Stimulated activated CD4-positive, alpha-beta T cell treated with anti-CD3 and anti-CD28 coated beads, Interleukin-4, amount 100 ng/mL, for 24 hours (primary cell): ENCODE measurements at places on chromosomes 5 and 9.
A peak's percentile ranks its signal among the peaks of the same experiment; 100 is the strongest.

DNA sequence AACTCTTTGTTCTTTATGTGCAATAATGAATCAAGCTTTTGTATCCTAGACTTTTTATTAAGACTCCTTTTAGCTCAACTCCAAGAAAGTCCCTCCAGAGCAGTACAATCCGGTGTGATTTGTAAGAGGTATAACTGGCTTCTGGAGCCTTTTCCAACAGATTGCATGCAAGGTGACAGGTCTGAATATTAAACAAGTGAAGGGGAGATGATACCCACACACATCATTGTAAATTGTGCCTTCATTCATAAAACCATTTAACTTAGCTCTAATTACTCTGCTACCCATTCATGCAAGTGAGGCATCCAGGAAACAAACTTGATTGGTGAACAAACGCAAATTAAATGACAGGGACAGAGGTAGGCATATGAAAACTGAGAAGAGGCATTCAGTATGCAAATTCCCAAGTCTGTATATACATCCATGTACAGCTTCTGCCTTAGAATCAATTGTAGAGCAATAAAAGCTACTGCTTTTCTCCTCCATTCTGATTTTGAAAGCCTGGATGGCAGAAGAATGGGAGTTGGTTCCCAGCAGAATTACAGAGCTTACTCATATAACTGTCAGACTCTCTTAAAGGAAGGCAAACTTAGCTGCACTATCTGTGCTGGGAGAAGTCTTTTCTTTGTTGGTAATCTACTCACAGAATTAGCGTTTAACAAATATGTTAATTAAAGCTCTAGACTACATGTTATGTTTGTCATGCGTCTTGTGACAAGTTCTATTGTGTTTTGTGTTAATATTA lies 261.0 kb upstream of the CDH6 start:
- DNase-seq, result no peak

- no peak for DNase-seq
Measured at GRCh38 chr9:13090628-13091027, 188.9 kb downstream of the MPDZ start.

GRCh38 chr9:98193336-98193944 lies 1.0 kb upstream of the CORO2A start:
- DNase-seq, result no peak

GRCh38 chr9:112971415-112971814 lies 40.6 kb downstream of the ZNF883 start:
- DNase-seq, result no peak

DNA sequence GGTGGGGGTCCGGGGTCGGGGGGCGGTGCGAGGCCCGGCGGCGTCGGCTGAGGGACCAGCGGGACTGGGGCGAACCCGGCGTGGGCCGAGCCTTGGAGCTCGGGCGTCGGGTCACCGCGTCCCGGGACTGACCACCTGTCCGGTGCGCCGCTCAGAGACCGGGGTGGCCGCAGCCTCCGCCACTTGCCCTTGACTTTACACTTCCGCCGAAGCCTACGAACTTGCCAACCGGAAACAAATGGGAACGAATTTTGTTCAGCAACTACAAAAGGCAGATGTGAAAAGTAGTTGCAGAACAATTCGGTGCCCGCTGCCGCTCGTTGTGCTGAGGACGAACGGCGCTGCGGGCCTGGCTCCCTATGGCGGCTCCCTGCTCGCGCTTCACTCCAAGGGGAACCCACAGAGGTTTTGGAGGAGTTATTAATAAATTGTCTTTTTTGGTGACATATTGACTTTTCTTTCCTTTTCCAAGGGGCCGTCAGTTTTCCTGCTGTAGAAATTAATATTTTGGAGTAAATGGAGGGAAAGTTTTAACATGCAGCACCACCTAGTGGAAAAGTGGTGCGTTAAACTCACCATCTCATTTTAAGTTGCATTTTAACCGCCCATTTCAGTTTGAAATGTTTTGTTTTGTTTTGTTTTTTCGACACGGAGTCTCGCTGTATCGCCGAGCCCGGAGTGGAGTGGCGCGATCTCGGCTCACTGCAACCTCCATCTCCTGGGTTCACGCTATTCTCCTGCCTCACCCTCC lies 490 bp downstream of the PCBD2 start:
- DNase-seq, result peak; percentile 63

DNA sequence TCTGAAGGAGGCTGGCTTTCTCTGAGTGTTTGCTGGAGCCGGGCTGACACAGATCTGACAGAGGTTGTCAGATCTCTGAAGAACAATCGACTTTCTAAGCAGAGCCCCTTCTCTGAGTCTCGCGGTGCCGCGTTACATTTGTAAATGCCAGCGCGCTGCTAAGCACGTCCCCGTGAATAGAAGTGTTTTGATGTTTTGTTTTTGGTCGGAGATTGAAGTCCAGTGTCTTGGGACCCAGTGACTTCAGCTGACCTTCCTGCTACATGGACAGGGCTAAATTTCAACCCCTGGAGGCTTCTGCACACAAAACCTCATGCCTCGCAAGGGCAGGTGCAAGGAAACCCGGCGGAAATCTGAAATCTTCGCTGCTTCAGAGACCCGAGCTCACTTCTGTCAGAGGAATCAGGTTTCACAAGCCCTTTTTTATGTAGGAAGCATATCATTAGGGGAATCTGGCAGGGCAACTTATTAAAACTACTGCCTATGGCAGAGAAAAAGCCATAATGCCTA lies 27.2 kb downstream of the NEUROG1 start:
- no peak for DNase-seq

DNA sequence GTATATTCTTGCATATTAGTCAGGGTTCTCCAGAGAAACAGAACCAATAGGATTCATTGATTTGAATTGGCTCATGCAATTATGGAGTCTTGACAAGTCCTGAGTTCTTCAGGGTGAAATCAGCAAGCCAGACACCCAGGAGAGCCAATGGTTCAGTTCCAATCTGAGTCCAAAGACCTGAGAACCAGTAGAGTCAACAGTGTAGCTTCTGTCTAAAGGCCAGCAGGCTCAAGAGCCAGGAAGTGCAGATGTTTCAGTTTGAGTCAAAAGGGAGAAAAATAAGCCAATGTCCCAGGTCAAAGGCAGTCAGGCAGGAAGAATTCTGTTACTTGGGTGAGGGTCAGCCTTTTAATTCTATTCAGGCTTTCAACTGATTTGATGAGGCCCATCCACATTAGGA lies 37.8 kb upstream of the ANKRD34B start:
- no peak for DNase-seq

GRCh38 chr9:70112981-70113380 lies 69.3 kb downstream of the MAMDC2 start:
- no peak for DNase-seq

- DNase-seq, result peak; percentile 35
Measured at GRCh38 chr9:134396258-134396742, 70.0 kb downstream of the RXRA start.

- DNase-seq, result no peak
Measured at GRCh38 chr5:138849439-138849838, 25.7 kb downstream of the LRRTM2 start.

GRCh38 chr5:36777105-36777757 lies 99.3 kb upstream of the NIPBL start:
- DNase-seq, result no peak

DNA sequence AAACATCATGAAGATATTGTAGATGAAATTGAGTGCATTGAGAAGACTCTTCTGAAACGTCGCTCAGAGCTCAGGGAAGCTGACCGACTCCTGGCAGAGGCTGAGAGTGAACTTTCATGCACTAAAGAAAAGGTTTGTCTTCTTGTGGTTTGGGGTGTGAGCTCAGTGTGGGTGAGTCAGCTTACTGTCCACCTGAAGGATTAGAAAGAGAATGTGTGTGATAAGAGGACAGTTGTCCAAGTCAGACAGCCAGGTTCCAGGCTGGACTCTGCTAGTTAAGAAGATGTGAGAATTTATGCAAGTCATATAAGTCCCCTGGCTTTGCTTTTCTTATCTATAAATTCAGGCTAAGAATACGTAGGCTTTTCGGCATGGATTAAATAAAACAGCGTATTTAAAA lies 46.9 kb downstream of the RAB14 start:
- no peak for DNase-seq

- DNase-seq, result no peak
Measured at GRCh38 chr5:141051521-141051866, 320 bp downstream of the PCDHB1 start.

- DNase-seq, result no peak
Measured at GRCh38 chr9:126682113-126682810, 68.5 kb downstream of the LMX1B start.

- DNase-seq, result no peak
Measured at GRCh38 chr5:53913941-53914340, 353.5 kb downstream of the NDUFS4 start.

DNA sequence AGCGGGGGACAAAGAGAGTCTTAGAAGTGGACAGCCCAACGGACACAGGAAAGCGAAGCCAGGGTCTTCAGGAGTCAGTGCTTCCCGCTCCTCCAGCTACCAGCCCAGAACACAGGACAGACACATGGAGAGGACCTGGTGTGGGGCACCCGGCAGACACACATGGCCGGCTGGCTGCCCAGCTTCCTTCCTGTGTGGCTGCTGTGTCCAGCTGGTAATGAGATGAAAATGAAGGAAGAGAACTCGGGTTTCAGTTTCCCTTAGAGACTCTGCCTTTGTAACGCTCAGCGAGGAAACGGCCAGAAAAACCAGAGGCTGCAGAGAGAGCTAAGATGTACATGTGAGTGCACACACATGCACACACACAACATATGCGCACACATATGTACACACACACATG lies 87.5 kb downstream of the SECISBP2 start:
- no peak for DNase-seq

DNA sequence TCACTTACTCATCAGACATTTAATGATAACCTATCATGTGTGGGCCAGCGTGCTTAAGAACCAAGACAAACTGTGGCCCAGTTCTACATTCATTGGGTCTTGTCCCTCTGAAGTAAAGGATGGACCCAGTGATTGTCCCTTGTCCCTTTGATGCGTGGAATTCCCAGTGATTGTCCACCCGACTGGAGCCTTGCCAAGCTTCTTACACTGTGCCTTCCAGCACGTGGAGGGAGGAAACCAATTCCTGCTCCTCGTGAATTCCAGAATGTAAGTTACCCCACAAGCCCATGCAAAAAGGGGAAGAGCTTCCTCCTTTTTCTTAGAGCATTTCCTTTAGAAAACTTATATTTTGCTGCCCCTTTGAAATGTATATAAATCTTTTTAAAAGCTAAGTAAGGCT lies 7.9 kb downstream of the CKMT2 start:
- no peak for DNase-seq

DNA sequence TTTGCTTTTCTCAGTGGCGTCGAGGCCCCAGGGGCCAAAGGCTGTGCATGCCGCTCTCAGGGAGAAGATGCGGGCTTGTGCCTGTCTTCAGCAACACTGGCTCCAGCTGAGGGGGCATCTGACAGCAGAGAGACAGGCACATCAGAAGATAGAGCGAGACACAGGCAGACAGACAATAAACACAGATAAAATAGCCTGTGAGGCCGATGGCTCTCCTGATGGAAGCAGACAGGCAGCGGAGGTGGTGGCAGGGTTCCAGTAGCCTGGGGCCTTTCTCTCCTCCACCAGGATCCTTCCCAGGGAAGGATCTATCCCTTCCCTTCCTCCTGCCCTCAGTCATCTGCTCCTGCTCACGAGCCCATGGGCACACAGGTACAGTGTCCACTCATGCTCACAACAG lies 16.6 kb upstream of the UNC5A start:
- no peak for DNase-seq

GRCh38 chr9:28456861-28457260 lies 883.6 kb upstream of the C9orf72 start:
- no peak for DNase-seq

DNA sequence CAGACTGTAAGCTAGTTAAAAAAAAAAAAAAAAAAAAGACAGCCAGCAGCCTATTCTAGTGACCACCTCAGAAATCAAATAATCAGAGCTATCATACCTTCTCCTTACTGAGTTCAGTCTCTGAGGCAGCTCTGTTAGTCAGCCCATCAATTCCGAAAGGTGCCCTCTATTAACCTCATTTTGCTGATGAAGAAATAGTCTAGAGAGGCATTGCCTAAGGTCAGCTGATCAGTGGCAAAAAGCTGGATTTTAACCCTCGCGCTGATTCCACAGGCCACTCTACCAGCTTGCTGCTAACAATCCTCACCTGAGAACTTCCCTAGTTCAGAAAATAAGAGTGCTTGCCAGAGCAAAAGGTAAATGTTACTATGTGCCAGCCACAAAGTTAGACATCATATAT lies 172.0 kb downstream of the DENND1A start:
- DNase-seq, result no peak

- no peak for DNase-seq
Measured at GRCh38 chr5:134029156-134029555, 24.4 kb upstream of the VDAC1 start.

GRCh38 chr5:67337751-67338150 lies 141.2 kb upstream of the CD180 start:
- DNase-seq, result no peak

DNA sequence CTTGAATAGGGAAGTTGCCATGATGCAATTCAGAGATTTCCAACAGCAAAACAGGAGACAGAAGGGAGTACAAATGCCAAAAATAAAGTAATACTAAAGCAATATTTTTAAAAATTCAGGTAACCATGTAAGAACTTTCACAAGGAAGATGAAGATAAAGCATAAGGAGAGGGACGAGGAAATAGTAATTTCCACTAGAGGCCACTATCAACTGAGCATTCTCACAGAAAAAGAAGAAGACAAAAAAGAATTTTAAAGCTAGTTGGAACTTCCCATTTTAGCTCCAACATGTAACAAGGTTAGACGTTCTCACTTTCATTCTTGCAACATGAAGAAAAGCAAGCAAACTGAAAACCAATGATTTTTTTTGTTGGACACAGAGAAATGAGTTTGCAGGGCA lies 779.9 kb upstream of the CDH6 start:
- no peak for DNase-seq

- DNase-seq, result no peak
Measured at GRCh38 chr9:33178972-33179697, 12.0 kb upstream of the B4GALT1 start.

DNA sequence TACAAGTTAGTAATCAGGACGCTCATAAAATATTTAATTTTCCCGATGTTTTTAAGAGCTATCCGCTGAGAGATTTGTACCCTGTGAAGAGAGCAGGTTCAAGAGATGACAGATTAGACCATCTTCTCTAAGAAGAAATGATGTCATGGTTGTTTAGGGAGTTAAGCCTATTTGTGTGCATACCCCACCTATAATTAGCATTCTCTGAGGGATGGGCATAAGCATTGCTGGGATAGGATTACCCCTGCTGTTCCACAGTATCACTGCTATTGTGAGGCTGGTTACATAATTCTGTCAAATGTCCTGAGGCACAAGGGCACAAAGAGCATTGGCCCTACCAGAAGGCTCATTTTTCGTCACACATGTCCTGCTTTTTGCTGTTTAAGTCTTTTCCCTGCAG lies 687.0 kb downstream of the CETN3 start:
- no peak for DNase-seq

- no peak for DNase-seq
Measured at GRCh38 chr5:1089621-1090040, 22.2 kb downstream of the SLC12A7 start.

GRCh38 chr9:87878989-87879511 lies 3.6 kb upstream of the SPATA31E1 start:
- DNase-seq, result no peak

DNA sequence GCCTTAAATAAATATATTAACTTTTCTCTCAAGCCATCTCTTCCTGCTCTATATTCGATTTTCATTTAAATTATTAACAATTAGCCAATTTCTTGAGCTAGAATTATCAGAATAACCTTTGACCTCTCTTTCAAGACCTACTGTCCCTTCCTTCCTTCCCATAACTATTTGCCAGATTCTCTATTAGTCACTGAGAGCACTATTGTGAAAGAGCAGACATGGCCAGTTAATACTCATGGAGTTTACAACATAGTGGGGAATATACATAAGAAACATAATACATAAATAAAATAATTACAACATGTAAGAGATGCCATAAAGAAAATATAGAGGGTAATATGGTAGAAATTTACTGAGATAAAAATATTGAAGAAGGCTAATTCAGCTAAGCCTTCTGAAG lies 72.1 kb upstream of the CHD1 start:
- no peak for DNase-seq
